Stimulated activated CD8-positive, alpha-beta memory T cell treated with anti-CD3 and anti-CD28 coated beads, Interleukin-2, amount 100 ng/mL, for 48 hours (primary cell): ENCODE measurements at places on chromosomes 3 and 15.

GRCh38 chr3:127200086-127200691, 7.3 kb downstream of the PRR23E start:
- no peak for DNase-seq

GRCh38 chr15:92000709-92001108, 147.2 kb downstream of the SLCO3A1 start:
- DNase-seq: no peak

DNA sequence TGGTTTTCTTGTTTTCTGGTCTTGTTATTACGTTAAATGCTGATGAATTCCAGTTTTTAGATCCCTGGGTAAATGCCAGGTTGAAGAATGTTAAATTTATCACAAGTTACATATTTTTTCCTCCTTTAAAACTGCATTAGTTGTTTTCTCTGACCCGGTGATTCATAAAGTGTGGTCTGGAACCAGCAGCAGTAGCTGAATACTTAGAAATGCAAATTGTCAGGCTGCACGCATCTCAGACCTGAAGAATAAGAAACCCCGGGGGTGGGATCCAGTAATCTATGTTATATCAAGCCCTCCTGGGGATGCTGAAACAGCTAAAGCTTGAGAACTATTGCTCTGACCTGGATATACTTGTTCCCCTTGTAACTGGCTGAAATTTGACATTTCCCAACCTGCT, 69.1 kb downstream of the PEX5L start:
- no peak for DNase-seq

GRCh38 chr3:28982906-28983305, 298.0 kb upstream of the RBMS3 start:
- DNase-seq: no peak

DNA sequence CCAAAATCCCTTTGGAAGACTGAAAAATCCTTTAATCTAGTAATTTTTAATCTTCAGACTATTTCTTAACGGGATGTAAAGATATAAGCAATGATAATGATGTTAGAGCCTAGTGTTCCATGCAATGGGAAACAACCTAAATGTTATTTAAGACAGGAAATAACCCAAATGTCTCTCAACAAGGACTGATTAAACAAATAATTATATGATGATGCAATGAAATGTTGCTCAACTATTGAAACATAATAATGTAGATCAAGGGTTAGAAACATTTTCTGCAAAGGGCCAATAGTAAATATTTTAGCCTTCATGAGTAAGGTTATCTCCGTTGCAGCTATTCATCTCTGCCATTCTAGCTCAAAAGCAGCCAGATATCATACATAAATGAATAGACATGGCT, 275.4 kb downstream of the NEK10 start:
- DNase-seq: no peak

- no peak for DNase-seq
These were observed 322.5 kb upstream of the ICE2 start for GRCh38 chr15:60801395-60801794.

DNA sequence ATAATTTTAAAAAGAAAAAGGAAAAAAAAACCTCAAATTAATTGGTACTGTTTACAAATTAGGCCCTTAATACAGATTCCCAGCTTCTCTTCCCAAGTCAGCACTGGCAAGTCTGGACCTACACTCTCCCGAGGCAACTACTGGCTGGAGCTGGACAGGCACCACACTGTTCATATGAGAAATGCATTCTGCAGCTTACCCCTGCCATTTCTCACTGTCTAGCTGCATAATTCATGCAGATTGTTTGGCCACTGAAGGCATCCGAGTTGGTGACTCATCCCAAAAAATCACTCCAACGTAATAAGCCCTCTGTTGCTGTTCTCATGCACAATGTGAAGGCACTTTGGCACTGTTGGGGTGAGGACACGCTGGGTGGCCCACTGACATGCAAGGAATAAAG, 45.3 kb downstream of the ROPN1B start:
- DNase-seq: no peak

DNA sequence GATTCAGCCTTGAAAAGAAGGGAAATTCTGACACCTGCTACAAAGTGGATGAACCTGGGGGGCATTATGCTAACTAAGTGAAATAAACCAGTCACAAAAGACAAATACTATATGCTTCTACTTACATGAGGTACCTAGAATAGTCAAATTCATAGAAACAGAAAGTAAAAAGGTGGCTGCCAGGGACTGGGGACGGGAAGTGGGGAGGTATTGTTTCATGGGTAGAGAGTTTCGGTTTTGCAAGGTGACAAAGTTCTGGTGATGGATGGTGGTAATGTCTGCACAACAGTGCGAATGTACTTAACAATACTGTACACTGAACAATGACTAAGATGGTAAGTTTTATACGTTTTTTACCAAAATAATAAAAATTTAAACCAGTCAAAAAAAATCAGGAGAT, 4.8 kb downstream of the IDH2 start:
- no peak for DNase-seq
